Stimulated activated CD4-positive, alpha-beta T cell treated with anti-CD3 and anti-CD28 coated beads, Interleukin-2, amount 100 ng/mL, for 4 hours (primary cell): ENCODE measurements at places on chromosomes 11 and 22.

- no peak for DNase-seq
Measured at GRCh38 chr22:18035751-18036150, 11.4 kb upstream of the MICAL3 start.

- DNase-seq, result no peak
Measured at GRCh38 chr11:70158201-70158600, 44.9 kb upstream of the FADD start.

DNA sequence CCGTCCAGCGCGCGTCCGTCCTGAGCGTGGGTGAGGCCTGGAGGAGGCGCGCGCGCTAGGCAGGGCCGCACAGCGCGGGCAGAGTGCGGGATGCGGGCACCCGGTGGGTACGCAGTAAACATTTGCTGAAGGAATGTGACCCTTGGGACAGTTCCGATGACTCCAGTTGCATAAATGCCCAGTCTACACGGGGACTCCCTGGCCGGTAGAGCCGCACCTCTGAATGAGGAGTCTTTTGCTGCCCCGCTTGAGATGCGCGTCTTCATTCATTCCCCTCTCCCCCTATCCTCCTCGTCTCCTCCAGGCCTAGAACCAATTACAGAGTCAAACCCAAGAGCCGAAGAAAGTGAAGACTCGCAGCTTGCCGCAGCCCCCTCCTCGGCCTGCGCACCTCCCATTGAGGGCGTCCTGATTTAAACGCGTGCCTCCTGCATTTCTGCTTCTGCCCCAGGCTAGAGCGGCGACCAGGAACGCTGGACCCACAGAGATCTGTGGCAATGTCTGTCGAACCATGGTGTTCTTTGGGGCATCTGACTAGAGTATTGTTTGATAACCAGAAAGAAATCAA, 729 bp upstream of the CHKB start:
- DNase-seq, result no peak

- DNase-seq, result no peak
Measured at GRCh38 chr11:114105611-114106010, 46.1 kb downstream of the ZBTB16 start.

DNA sequence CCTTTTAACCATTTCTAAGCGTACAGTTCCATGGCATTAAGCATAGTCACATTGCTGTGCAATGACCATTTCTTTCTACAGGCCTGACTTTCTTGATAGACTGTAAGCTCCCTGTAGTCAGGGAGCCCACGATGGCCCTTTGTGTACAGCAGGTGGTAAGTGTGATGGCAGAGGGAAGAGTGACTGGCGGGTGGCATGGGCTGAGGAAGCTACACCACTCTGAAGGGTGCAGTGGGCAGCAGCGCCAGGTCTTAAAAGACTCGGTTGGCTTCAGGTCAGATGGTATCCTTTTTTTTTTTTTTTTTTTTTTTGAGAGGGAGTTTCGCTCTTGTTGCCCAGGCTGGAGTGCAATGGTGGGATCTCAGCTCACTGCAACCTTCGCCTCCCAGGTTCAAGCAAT, 1.6 kb downstream of the PPM1F start:
- no peak for DNase-seq

GRCh38 chr22:41193829-41194228, 11.3 kb upstream of the L3MBTL2 start:
- DNase-seq, result no peak

GRCh38 chr22:48265000-48265625, 1502.7 kb downstream of the TBC1D22A start:
- no peak for DNase-seq

- DNase-seq, result no peak
Measured at GRCh38 chr22:25759825-25760231, 17.8 kb downstream of the MYO18B start.

DNA sequence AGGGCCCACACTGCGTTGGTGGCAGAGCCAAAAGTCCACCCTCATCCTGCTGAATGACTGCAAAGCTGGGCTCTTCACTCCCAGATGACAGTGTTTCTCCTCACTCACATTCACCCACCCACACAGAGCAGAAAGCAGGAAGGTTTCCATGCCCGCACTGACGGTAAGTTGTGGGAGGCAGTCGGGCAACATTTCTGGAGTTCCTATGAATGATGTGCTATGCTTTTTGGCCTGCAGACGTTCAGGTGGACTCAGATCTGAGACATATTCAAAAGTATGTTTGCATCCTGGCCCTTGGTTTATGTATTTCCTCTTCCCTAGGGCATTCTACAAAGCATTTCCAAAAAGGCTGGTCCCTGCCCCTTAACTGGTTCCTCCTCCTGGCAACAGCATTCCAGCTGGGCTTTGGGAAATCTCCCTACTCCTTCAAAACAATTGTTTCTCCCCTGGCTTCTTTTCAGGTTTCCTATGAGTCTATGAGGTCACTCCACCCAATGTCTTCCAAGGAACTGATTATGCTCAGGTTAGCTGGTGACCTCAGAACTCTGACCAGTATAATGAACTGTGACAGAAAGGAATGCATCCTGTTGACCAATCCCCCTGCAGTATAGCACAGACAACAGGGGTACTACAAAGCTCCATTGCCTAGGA, 36.4 kb downstream of the PACSIN2 start:
- no peak for DNase-seq
